ENCODE measurements at places on chromosomes 2 and 18.

DNA sequence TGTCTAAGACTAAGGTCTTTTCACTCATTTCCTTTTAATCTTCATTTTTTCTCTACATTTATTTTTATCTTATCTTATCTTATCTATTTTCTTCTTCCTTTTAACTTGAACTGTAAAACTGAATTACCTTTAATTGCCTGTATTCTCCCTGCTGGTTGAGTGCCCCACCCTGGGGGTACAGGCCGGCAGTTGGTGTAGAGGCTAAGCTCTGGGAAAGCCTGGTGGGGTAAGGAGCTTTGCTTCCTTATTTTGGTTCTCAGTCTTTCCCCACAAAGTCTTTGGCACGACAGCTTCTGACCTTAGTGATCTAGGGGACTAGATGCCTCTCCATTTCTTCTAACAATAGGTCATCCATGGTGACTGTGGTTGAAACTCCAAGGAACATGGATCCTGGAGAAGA, 26.8 kb upstream of the HAAO start:
- DNase-seq, result no peak

GRCh38 chr2:32358111-32358482, 1.3 kb downstream of the BIRC6 start:
- peak; percentile 20 for DNase-seq

- DNase-seq, result no peak
These were observed 14.5 kb upstream of the NAB1 start for GRCh38 chr2:190634381-190634780.

GRCh38 chr2:143682436-143683055, 553.3 kb downstream of the ARHGAP15 start:
- no peak for DNase-seq

DNA sequence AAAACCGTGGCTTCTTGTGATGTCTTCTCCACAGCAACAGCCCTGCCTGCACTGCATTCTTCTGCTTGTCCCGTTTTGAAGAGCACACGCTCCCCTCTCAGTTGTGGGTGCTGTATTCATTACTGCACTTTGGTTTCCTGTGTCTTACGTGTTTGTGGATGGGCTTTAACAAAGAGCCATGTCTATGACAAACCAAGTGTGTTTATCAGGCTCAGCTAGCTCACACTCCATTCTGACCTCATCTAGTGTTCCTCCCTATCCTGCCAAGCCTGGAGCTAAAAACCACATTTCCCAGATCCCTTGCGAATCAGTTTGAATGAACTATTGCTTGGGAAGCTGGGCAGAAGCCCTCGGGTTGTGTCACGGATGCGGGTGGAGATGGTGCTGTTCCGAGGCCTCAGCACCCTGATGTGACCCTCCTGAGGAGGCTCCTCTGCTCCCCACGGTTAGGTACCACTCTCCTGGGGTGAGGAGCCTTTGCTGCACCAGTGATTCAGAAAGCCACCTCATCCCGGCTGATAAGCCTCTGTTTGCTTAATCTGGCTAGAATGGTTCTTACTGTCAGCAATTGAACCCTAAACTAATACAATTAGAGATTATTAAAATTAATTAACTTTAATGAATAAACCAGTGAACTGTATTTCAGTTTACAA, 116.5 kb downstream of the GALR1 start:
- no peak for DNase-seq

GRCh38 chr2:13654416-13654815, 937.7 kb downstream of the TRIB2 start:
- no peak for DNase-seq

- no peak for DNase-seq
These were observed 17.5 kb downstream of the MAP4K3 start for GRCh38 chr2:39419282-39420223.

GRCh38 chr2:182937870-182938269, 71.4 kb upstream of the FRZB start:
- no peak for DNase-seq

GRCh38 chr18:77320971-77321559, 71.4 kb downstream of the GALR1 start:
- DNase-seq, result no peak

DNA sequence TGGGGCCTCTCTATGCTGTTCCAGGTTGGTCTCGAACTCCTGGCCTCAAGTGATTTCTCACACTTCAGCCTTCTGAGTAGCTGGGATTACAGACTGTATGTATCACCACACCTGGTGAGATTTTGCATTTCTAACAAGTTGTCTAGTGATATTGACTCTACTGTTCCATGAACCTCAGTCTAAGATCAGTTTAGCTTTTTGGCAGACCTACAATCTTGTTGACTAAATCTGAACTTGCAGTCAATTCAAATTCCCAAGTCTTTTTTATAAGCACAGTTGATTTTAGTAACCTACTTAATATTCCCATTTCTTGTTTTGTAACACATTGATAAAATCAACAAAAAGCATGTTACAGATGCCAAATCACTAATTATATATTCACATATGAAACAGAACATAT, 266.1 kb upstream of the CYP26B1 start:
- no peak for DNase-seq
